ENCODE measurements at places on chromosomes 11 and 22.

- no peak for DNase-seq
Observed at GRCh38 chr11:110311783-110312579, 15.6 kb upstream of the RDX start.

- no peak for DNase-seq
Observed at GRCh38 chr11:128022007-128022368, 565.4 kb downstream of the ETS1 start.

- DNase-seq: peak; percentile 25
Observed at GRCh38 chr11:44096360-44097185, 1.1 kb downstream of the EXT2 start.

DNA sequence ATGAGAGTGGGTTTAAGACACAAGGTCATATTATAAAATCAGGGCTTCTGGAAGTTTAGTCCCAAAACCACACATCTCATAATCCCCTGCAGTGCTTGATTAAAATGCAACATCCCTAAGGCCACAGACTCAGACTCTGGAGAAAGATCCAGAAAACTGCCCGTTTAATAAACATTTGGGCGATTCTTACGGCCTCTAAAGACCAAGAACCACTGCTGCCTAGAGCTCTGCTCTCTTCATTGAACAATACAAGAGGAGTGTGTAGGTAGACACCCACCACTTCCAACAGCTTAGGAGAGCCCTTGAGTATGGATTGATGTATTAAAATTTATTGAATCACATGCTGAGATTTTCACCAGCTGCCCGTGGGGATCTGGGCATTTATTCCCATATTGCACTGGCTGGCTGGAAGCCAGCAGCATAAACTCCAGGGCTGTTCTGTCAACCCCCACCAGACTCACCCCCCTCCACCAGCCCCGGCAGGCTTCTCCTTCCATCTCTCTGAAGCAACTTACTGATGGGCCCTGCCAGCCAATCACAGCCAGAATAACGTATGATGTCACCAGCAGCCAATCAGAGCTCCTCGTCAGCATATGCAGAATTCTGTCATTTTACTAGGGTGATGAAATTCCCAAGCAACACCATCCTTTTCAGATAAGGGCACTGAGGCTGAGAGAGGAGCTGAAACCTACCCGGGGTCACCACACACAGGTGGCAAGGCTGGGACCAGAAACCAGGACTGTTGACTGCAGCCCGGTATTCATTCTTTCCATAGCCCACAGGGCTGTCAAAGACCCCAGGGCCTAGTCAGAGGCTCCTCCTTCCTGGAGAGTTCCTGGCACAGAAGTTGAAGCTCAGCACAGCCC lies 749 bp upstream of the BEST1 start:
- DNase-seq: peak; percentile 98

GRCh38 chr22:41974691-41975290 lies 5.5 kb downstream of the SEPTIN3 start:
- DNase-seq: no peak

DNA sequence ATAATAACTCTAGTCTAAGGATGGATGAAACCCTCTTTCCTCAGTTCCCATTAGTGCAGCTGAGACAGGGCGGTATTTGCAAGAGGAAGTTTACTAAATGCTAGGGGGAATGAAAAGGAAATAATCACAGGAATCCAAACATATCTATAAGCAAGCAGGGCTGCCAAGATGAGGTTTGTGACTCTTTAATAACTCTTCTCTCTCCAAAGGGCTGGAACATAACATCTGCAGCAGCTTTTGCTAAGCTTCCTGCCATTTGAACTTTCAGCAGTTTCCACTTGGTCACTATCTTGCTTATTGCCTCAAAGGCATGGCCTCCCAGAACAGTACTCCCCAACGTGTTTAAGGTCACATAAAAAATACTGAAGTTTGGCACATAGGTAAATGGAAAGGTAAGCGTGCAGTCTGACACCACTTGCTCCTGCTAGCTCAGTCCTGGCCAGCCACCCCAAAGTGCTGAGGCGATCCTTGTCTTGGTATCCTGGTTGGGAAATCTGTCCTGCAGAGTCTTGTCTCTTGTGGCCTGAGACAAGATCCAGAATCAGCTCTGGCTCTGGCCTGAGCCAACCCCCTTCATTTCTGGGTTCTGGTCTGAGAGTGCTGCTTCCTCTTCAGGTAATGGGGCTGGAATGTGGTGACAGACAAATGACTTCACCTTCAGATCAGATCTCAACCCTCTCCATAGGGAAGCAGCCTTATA lies 81.8 kb downstream of the KCNC1 start:
- DNase-seq: no peak

Measured in SW480 (cell line).